ENCODE measurements at places on chromosomes 3 and 15.
A peak's percentile ranks its signal among the peaks of the same experiment; 100 is the strongest.

DNA sequence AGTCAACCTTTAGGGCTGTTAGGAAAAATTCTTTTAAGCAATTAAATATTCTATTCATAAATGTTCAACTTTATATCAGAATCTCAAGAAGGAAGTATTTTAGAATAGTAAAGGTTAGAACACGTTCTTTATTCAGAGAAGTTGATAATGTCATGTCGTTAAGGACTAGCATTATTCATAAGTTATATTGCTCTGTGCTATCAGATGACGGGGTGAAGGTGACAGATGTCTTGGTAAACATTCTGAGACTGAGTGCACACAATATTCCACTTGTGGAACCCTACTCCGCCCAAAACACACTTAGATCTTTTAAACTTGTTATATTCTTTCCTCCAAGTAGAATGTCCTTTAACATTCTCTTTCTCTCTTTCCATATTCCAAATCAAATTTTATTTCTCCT lies 7.9 kb downstream of the AP4E1 start:
- no peak overlapping the region for H3K27ac ChIP-seq
- DNase-seq, result no peak
- no peaks in the 10 kb centered on the region for H3K27me3 ChIP-seq

GRCh38 chr3:129310111-129311011 lies 31.7 kb downstream of the HMCES start:
- peaks cover 56% of the 10 kb centered on the region for H3K4me1 ChIP-seq
- no peaks in the 10 kb centered on the region for H3K27me3 ChIP-seq
- H3K27ac ChIP-seq, result peak overlapping the region; percentile 22
- peaks cover 18% of the 10 kb centered on the region for H3K36me3 ChIP-seq
- DNase-seq, result no peak
- H3K4me3 ChIP-seq, result no peak overlapping the region

- peaks cover 19% of the 10 kb centered on the region for H3K36me3 ChIP-seq
- no peak overlapping the region for H3K27ac ChIP-seq
- H3K4me1 ChIP-seq, result peaks cover 4% of the 10 kb centered on the region
- no peak overlapping the region for H3K4me3 ChIP-seq
Observed at GRCh38 chr3:113088616-113089015, 97.8 kb downstream of the GTPBP8 start.

DNA sequence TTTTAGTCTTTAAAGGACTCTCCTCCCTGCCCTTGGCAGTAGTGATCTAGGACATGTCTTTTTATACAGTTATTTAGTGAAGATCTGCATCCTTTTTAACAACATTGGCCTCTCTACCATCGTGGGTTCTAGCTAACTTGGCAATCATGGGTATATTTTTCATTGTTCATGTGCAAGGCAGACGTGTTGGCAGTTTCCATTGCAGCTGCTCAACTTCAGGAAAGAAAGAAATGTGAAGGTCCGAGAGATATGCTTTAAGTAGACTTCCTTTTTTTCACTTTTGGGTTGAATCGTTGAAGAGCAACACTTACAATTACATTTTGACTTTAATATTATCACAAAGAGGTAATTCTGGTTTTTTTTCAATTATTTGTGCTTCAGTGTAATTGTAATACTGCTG lies 172.6 kb downstream of the SATB1 start:
- no peak overlapping the region for H3K4me3 ChIP-seq
- H3K27ac ChIP-seq, result no peak overlapping the region
- no peaks in the 10 kb centered on the region for H3K27me3 ChIP-seq

DNA sequence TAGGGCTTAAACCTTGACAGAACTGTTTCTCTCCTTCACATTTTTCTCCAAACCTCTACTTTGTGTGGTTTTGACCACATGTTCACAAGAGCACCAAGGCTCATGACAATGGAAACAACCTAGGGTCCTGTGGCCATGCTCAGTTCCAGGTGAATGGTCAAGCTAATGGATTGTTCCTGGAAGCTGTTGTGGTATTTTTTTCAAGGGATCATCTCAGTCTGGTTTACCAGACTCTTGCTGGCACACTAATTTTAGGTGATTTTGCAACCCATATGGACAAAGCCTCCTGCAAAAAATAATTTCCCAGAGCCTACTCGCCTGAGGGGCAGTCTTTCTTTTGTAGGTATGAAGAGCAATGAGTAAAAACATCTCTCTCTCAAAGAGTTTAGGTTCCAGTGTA lies 67.2 kb downstream of the LSAMP start:
- no peak for DNase-seq
- H3K27ac ChIP-seq, result no peak overlapping the region
- H3K27me3 ChIP-seq, result no peaks in the 10 kb centered on the region
- no peak overlapping the region for H3K4me3 ChIP-seq
- no peaks in the 10 kb centered on the region for H3K4me1 ChIP-seq
- H3K36me3 ChIP-seq, result no peaks in the 10 kb centered on the region

- no peak for DNase-seq
- H3K4me3 ChIP-seq, result no peak overlapping the region
- H3K4me1 ChIP-seq, result no peaks in the 10 kb centered on the region
- no peak overlapping the region for H3K27ac ChIP-seq
Observed at GRCh38 chr3:81395739-81396513, 365.5 kb downstream of the GBE1 start.

- no peak overlapping the region for H3K27ac ChIP-seq
- H3K4me1 ChIP-seq, result no peaks in the 10 kb centered on the region
- no peak for DNase-seq
- H3K27me3 ChIP-seq, result peaks cover 2% of the 10 kb centered on the region
- H3K36me3 ChIP-seq, result no peaks in the 10 kb centered on the region
Observed at GRCh38 chr3:73451301-73451944, 173.3 kb downstream of the PDZRN3 start.

DNA sequence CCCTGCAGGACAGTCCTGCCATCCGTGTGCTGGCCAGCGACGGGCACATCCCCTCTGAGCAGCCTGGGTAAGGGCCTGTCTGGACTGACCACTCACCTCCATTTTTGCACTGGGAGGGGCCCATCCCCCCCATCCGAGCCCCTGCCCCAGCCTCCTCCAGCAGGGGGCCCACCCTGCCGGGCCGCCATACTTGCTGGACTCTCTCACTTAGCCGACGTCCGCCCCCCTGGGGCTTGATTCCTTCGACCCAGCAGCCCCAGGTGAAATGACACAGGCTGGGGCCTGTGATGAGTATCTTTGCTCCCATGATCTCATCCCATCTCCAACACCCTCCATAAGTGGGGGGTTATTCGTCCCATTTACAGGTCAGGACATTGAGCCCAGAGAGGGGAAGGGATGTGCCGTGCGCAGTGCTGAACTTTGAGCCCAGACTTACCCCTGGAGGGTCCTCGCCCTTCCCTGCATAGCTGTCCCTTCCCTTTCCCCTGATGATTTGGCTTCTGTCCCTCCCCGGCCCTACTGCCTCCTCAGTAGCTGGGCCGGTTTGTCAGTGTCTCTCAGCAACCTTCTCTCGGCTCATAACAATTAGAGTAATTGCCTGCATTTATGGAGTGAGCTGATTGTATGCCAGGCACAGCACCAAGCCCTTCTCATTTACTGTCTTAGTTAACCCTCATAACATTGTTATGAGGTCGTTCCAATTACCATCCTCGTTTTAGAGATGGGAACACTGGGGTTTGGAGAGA lies 4.2 kb downstream of the LMAN1L start:
- no peak overlapping the region for H3K4me3 ChIP-seq
- H3K27ac ChIP-seq, result no peak overlapping the region
- no peak for DNase-seq
- H3K27me3 ChIP-seq, result no peaks in the 10 kb centered on the region
- H3K4me1 ChIP-seq, result peaks cover 10% of the 10 kb centered on the region

DNA sequence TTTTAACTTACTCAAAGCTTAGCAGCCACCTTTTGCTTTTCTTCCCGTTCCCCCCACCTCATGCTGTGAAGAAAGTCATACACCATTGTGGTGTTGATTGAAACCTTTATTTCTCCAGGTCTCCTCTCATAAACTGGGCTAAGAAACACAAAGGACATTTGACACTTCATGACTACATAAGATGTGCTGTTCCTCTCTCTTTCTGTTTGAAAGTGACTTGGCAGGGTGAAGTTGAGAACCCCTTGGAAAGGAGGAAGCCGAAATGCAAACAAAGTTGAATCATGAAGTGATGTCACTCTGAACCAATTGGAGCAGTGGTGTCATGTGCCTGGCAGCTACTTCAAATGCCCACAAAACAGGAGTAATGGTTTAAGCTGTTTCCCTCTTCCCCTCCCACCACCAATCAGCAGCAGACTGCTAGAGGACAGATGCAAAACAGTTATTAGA lies 174.7 kb downstream of the IGF1R start:
- H3K36me3 ChIP-seq, result peaks cover 81% of the 10 kb centered on the region
- peaks cover 6% of the 10 kb centered on the region for H3K4me1 ChIP-seq
- H3K27me3 ChIP-seq, result no peaks in the 10 kb centered on the region
- H3K27ac ChIP-seq, result no peak overlapping the region
- no peak for DNase-seq
- H3K4me3 ChIP-seq, result no peak overlapping the region

DNA sequence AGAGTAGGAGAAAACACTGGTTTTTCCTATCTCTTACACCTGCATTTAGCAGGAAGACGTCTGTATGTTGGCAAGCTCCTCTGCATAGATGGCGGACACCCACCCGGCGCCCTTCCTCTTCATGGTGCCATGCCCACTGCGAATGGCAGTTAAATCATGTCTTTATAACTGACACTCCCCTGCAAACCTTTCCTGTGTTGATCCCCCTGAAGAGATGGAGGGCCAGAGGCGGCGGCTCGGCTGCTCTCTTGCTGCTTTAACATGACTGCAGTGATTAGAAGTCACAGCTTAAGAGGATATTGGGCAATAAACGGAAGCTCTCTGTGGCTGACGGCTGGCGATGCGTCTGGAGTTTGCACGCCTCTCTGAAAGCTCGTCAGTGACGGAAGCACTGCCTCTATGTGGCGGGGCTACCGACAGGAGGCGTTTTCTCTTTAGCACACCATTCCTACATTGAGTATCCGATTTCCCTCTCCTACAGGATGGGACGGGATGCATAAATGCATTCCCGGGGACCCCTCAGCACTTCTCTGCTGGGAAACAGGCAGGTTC lies 25.5 kb upstream of the SNRPA1 start:
- peaks cover 19% of the 10 kb centered on the region for H3K4me1 ChIP-seq
- no peaks in the 10 kb centered on the region for H3K36me3 ChIP-seq
- H3K4me3 ChIP-seq, result peak overlapping the region; percentile 78

DNA sequence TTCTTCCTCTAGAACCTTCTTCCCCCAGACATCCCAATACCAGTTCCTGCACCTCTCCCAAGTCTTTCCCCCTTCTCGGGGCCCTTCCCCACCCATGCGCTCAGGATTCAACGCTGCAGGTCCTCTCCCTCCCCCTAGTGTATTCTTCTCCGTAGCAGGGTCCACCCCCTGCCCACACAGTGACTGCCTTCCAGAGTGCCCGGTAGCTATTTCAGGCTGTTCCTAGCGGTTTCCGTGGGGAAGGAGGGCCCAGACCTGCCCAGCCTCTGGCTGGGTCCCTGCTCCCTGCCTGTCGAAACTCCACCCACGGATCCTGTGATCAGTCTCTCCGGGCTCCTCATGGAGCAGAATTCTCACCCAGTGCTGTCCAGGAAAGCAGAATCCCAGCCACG lies 45.2 kb upstream of the SEC61A1 start:
- H3K27ac ChIP-seq, result no peak overlapping the region
- H3K4me3 ChIP-seq, result no peak overlapping the region
- DNase-seq, result no peak

DNA sequence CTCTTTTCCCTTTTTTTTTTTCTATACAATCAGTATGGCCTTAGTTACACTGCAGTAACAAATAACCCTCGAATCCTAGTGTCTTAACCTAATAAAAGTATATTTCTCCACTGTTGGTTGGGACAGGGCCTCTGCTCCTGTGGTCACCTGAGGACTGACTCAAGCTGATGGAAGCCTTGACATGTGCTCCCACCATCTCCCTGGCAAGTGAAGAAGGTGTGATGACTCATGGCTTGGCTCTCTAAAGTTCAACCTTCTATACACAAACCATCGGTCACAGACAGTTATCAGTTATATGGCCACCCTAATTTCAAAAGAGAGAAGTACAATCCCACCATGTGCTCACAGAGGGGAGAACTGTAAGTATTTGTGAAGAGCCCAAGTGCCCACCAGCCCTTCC lies 65.8 kb upstream of the CACNA2D3 start:
- H3K36me3 ChIP-seq, result no peaks in the 10 kb centered on the region
- H3K4me1 ChIP-seq, result no peaks in the 10 kb centered on the region
- no peak overlapping the region for H3K27ac ChIP-seq
- DNase-seq, result no peak

DNA sequence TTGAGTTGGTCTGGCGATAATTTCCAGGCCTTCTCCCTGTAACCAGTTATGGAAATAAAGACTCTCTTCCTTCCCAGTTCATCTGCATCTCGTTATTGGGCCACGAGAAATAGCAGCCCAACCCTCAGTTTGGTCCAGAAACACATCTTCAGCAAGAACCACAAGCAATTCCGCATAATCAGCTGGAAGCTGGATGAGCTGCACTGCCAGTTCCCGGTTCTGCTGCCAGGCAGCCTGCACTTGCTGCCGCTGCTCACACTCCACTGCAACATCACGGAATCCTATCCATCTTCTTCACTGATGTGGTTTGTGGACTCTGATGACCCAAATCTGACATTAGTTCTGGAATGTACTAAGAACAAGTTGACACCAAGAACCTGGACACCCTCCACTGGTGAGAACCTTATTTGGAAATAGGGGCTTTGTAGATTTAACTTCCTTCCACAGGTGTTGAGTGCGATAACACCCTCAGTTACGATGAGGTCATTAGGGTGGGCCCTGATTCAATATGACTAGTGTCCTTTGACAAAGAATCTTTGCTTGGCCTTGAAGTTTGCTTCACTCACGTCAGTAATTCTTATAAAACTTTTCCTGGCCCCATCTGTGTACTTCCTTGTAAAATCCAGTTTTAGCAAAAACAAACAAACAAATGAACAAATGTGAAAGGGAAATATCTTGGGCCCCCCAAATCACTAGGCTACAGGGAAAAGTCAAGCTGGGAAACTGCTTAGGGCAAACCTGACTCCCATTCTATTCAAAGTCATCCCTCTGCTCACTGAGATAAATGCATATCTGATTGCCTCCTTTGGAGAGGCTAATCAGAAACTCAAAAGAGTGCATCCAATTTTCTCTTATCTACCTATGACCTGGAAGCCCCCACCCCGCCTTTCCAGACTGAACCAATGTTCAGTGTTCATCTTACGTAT lies 221.9 kb upstream of the PROK2 start:
- DNase-seq, result no peak
- peaks cover 13% of the 10 kb centered on the region for H3K4me1 ChIP-seq
- H3K27ac ChIP-seq, result no peak overlapping the region
- no peaks in the 10 kb centered on the region for H3K36me3 ChIP-seq
- H3K4me3 ChIP-seq, result no peak overlapping the region

GRCh38 chr15:47669221-47669620 lies 48.1 kb upstream of the SEMA6D start:
- no peaks in the 10 kb centered on the region for H3K4me1 ChIP-seq
- no peak for DNase-seq
- no peak overlapping the region for H3K27ac ChIP-seq
- peaks cover 7% of the 10 kb centered on the region for H3K27me3 ChIP-seq

GRCh38 chr15:26294059-26294689 lies 431.0 kb upstream of the ATP10A start:
- H3K27ac ChIP-seq, result no peak overlapping the region
- no peaks in the 10 kb centered on the region for H3K4me1 ChIP-seq
- H3K36me3 ChIP-seq, result no peaks in the 10 kb centered on the region
- no peak overlapping the region for H3K4me3 ChIP-seq

GRCh38 chr3:14761121-14761672 lies 57.6 kb upstream of the FGD5 start:
- H3K27me3 ChIP-seq, result no peaks in the 10 kb centered on the region
- peaks cover 3% of the 10 kb centered on the region for H3K4me1 ChIP-seq
- DNase-seq, result no peak
- no peaks in the 10 kb centered on the region for H3K36me3 ChIP-seq
- H3K27ac ChIP-seq, result no peak overlapping the region

GRCh38 chr3:102132370-102132769 lies 283.1 kb downstream of the NFKBIZ start:
- no peaks in the 10 kb centered on the region for H3K36me3 ChIP-seq
- peak overlapping the region; percentile 15 for H3K27ac ChIP-seq
- no peak for DNase-seq
- no peaks in the 10 kb centered on the region for H3K27me3 ChIP-seq
- H3K4me3 ChIP-seq, result no peak overlapping the region
